Activated T-cell treated with anti-CD3 and anti-CD28 coated beads, Interleukin-2, amount 50 U/mL, for 48 hours (primary cell): ENCODE measurements at places on chromosomes 12 and 14.

DNA sequence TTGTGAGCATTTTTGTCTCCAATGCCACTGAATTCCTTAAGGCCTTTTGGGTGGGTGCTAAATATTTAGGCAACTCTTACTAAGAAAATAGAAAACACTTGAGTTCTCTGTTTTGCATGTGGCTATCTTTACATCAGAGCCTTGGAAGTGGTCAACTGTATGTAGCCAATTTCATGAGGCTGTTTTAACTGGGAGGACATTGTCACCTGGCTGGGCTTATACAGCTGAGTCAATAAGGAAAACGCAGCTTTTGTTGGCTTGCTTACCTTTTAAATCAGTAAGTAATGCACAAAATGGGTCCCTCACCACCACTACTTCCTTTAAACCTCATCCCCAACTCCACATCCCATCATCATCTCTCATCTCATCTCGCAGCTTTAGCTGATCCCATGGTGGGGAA, 194.3 kb downstream of the RGS6 start:
- DNase-seq = no peak

DNA sequence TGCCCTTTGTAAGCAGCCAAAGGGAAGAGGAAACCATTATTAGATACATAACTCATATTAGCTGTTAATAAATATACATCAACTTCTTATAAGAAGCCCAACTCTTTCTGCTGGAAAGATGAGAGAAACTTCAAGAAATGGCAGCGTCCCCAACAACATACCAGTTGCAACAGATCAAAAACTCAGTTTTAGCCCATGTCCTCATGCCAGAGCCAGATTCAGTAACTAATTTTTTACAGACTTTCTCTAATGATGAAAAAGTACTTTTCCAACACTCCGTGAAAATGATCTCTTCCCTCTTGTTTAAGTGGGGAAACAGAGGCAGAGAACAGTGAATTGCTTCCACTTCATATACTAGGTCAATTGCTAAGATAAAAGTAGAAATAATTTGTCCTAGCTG, 206.8 kb upstream of the NUDT4 start:
- DNase-seq = no peak

DNA sequence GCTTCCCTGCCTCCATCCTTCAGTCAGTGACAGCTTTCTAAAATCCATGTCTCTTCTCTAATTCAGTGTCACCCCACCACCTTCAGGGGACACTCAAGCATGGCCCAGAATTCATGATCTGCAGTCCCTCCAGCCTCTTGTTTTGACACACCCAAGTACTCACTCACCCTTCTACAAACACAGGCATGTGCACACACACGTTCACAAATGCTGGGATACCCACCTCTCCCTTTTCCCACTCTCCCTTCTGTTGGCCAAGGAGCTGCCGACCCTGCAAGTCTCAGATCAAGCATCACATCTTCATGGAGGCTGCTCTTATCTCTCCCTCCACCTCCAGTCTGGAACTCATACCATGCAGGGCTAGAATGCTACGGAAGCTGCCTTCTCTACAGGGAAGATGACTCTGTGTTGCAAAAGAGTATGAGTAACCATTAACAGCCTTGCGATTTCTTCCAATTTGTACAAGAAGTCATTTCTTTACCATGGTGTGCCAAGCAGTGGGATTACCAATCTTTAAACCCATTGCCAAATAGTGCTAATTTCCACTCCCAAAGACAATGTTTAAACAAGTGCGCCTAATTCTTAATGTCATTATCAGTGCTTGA, 196.1 kb downstream of the BCL11B start:
- no peak for DNase-seq

DNA sequence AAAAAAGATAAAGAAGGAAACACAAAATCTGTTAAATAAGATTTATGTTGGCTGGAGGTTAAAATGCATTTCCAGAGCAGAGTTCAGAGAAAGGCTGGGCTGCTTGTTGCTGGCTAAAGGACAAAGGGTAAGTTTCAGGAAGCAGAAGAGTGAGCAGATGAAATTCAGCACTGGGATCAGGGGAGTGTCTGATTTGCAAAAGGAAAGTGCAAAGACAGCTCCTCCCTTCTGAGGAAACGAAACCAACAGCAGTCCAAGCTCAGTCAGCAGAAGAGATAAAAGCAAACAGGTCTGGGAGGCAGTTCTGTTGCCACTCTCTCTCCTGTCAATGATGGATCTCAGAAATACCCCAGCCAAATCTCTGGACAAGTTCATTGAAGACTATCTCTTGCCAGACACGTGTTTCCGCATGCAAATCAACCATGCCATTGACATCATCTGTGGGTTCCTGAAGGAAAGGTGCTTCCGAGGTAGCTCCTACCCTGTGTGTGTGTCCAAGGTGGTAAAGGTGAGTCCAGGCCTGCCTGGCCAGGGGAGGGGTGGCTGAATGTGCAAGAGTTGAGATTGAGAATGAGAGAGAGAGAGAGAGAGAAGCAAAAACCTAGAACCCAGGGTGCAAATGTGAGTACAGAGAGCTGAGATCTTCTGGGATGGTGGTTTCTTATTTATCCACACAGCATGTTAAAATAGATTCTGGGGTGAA, at the start of gene OAS1:
OAS1 (plus strand) TSS at position 251 of the 703 bp plus-strand sequence; CDS start at position 329, 78 bp downstream.
- DNase-seq = peak; percentile 38

DNA sequence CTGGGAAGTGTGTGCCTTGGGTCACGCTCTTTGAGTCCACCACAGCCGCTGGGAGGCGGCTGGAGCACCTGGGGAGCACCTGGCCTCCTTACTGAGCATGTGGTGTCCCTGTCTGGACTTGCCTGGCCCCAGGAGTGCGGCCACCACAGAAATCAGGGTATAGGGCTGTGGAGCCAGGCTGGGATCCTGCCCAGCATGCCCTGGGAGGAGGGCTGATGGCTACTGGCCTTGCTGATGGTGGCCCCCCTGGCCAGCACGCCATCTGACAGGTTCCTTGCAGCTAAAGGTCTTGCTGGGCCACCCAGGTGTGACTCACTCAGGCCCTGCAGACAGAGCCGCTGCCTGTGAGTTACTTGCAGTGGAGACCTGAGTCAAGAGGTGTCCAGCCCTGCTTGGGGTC, 6.0 kb downstream of the ULK1 start:
- no peak for DNase-seq
